ENCODE measurements at places on chromosomes 12 and 14. TPM values are rescaled to one million over a fixed set of nuclear protein-coding genes. Genes with fewer than 3 reads are reported as not detected.

Gene RNASE4
- total RNA-seq: 42.5 TPM

- no peak for DNase-seq
- no peaks in the 10 kb centered on the region for H3K36me3 ChIP-seq
- H3K4me1 ChIP-seq: peaks cover 6% of the 10 kb centered on the region
- no peaks in the 10 kb centered on the region for H3K27me3 ChIP-seq
- H3K4me3 ChIP-seq: no peak overlapping the region
- H3K27ac ChIP-seq: no peak overlapping the region
These were observed 23.1 kb upstream of the COL2A1 start for GRCh38 chr12:48027183-48028002.

GRCh38 chr14:21016413-21017190, 8.3 kb downstream of the NDRG2 start:
- no peaks in the 10 kb centered on the region for H3K27me3 ChIP-seq
- peaks cover 7% of the 10 kb centered on the region for H3K4me1 ChIP-seq
- no peak overlapping the region for H3K4me3 ChIP-seq
- no peak for DNase-seq

DNA sequence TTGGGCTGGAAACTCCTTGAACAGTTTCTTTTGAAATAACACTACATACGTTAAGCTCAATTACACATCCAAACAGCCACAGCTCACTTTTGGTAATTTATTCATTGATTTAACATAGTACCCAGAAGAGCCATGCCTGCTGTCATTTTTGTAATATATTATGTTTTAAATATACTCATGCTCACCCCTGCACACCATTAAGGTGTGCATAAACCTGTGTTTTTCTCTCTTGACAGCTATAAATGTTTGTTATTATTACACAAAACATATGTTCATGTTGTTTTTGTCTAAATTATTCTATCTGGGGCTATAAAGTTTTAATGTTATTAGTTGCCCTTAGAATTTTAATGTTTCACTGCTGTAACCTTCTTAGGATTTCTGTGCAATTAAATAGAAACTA, 296.1 kb downstream of the AKAP6 start:
- no peak overlapping the region for H3K27ac ChIP-seq
- H3K4me3 ChIP-seq: no peak overlapping the region
- no peaks in the 10 kb centered on the region for H3K27me3 ChIP-seq
- H3K4me1 ChIP-seq: no peaks in the 10 kb centered on the region

GRCh38 chr14:94483729-94484275, 7.8 kb upstream of the SERPINA9 start:
- H3K4me1 ChIP-seq: no peaks in the 10 kb centered on the region
- peaks cover 13% of the 10 kb centered on the region for H3K27me3 ChIP-seq
- H3K4me3 ChIP-seq: no peak overlapping the region
- no peaks in the 10 kb centered on the region for H3K36me3 ChIP-seq

- no peak overlapping the region for H3K4me3 ChIP-seq
- H3K27me3 ChIP-seq: no peaks in the 10 kb centered on the region
- H3K27ac ChIP-seq: no peak overlapping the region
- no peaks in the 10 kb centered on the region for H3K4me1 ChIP-seq
These were observed 128.8 kb upstream of the DYRK2 start for GRCh38 chr12:67519484-67520433.

All from upper lobe of right lung (tissue), 1 donor.